Activated T-cell treated with anti-CD3 and anti-CD28 coated beads, Interleukin-2, amount 50 U/mL, for 72 hours (primary cell): ENCODE measurements at places on chromosomes 5 and 9.
A peak's percentile ranks its signal among the peaks of the same experiment; 100 is the strongest.

GRCh38 chr9:122948313-122948712 is 7.5 kb downstream of the RABGAP1 start:
- no peak for DNase-seq

DNA sequence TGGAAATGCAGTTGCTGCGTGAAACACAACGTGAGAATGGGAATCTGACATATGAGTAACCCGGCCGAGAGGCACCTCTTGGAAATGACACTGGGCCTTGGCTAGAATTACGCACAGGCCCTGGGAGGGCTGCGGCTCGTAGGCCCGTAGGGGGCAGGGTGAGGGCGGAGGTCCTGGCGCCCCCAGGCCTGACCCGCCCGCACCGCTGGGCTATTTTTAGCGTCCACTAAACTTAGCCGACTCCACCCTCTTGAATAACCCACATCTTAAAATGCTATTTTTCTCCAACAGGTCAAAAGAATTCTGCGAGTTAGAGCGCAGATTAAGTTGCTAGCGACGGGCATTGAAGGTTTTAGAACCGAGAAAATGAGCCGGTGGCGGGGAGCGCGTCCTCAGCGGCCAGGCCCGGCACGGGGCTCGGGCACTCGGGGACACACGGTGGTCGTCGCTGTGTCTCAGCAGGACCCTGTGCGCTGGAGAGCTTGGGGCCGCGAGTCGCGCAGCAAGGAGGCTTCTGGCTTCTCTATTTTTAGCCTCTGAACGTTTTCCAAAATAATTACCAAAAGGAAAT is 168.5 kb downstream of the AUH start:
- DNase-seq, result peak; percentile 90

GRCh38 chr5:620586-621180 is 8.5 kb downstream of the CEP72 start:
- no peak for DNase-seq

- peak; percentile 65 for DNase-seq
Observed at GRCh38 chr5:14665949-14666348, 1.4 kb downstream of the OTULIN start.

GRCh38 chr9:72384710-72385485 is 19.9 kb upstream of the ZFAND5 start:
- DNase-seq, result no peak

GRCh38 chr9:131405428-131405827 is 11.5 kb downstream of the PRRC2B start:
- DNase-seq, result no peak

DNA sequence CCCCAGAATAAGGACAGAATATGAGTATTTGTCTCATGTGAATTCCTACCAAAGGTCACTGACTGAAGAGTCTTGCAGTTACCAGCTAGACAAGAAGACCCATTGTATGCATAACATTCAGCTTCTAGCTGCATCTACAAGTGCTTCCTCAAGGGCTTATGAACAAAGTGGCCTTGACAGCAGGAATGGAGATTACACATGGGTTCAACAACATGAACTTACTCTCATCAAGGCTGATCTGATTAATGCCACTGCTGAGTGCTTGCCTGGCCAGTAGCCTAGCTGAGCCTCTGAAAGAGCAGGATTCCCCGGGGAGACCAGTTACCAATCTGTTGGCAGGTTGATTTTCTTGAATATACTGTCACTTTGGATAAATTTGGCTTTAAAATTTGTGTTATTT is 76.7 kb upstream of the CHD1 start:
- no peak for DNase-seq

- no peak for DNase-seq
Observed at GRCh38 chr5:75611311-75612225, at the start of gene ANKDD1B. Gene ANKDD1B (plus strand): TSS chr5:75611453. CDS start chr5:75611635, 182 bp downstream.

DNA sequence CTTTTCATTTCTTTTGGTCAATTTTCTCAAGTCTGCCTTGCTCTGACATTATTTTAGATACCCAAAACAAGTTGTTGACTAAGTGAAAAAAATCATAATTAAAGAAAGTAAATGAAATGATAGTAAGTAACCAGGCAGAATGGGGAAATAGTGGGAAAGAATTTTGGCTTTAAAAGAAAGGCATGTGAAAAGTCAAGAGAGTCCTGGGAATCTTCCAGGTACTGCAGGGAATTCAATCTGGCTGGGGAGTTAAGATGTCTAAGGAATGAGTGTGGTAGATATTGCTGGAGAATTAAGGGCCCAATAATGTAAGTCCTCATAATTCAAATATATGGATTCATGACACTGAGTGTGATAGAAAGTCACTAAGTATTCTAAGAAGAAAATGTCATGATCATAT is 123.1 kb upstream of the PAPPA start:
- no peak for DNase-seq

DNA sequence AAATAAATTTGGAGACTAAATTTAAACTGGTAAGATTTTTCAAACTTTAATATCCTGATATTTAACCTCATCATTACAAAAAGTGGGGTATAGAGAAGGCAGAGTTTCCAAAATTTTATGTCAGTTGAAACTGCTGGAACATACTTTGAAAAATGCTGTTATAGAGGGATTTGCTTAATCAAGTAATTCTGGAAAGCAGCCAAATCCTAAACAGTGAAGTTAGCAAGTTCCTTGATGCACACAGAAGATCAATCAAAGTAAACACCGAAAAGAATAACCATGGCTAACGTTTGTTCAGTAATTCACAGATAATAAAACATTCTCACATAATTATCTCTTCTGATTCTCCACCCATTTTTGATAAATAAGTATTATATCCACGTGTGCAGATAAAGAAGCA is 8.1 kb upstream of the PRR16 start:
- DNase-seq, result no peak

GRCh38 chr9:77022783-77023440 is 3.5 kb downstream of the FOXB2 start:
- DNase-seq, result no peak
